ENCODE measurements at places on chromosomes 2 and 18.

DNA sequence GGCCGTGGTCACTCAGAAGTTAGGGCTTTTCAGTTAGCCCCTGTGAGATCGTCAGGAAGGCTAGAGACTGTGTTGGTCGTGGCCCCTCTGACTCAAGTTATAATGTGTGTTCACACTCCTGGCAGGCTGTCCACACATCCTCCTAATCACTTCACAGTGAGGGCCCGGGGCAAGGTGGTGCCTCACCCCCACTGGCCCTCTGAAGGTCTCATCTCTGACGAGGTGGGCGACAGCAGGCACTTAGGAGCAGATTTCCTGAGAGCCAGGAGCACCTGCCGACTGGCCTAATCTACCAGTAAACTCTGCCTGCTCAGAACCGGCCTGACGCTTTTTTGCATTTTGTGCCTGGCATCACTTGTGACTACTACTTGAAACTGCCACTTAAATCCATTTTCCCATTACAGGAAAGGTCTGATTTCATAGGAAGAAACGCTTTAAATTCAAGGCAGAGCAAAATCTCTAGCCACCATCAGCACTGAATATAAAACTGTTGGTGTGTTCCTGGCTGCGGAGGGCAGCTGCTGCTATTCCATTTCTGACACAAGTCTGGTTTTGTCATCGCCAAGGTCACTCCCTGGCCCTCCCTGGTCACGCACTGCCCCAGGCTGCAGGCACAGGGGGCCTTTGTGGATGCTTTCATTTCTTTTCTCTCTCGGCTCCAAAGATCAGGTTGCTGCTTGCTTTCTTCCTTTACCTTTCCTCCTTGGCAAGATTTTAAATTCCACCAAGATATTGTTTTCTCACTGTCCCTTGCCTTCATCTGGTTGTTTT, 48.0 kb downstream of the RAB12 start:
- no peak for DNase-seq

- DNase-seq, result no peak
Measured at GRCh38 chr2:207589143-207589542, 36.1 kb downstream of the METTL21A start.

GRCh38 chr18:48407358-48407757, 1.8 kb downstream of the ZBTB7C start:
- DNase-seq, result no peak

- DNase-seq, result no peak
Measured at GRCh38 chr18:33716061-33716683, 138.2 kb downstream of the ASXL3 start.

- no peak for DNase-seq
Measured at GRCh38 chr18:26119246-26119645, 14.4 kb upstream of the PSMA8 start.

GRCh38 chr2:12613137-12613835, 103.5 kb upstream of the TRIB2 start:
- no peak for DNase-seq

DNA sequence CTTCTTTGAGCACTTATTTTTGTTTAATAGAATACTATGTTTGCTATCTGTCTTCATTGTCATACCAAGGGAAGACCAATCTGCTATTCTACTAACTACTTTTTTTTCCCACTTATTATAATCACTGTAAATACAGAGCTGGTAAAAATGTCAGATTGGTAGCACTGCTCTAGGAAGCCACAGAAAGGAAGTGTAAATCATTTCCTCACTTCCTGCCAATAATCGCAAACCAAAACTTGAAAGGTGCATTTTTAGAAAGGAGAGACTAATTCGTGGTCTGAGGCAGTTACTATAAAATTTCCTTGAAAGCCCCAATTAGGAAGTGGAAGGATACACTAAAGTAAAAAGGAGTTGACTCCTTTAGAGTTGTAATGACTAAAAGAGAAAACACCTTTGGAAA, 13.9 kb upstream of the THSD7B start:
- no peak for DNase-seq

- DNase-seq, result no peak
Measured at GRCh38 chr2:127381762-127382161, 6.0 kb downstream of the MAP3K2 start.

DNA sequence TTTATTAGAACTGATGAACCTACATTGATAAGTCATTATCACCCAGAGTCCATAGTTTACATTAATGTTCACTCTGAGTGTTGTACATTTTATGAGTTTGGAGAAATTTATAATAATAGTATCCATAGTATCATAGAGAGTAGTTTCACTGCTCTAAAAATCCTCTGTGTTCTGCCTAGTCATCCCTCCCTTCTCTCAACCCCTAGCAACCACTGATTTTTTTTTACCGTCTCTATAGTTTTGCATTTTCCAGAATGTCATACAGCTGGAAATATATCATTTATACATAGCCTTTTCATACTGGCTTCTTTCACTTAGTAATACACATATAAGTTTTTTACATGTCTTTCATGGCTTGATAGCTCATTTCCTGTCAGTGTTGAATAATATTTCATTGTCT, 231.1 kb downstream of the RAD51AP2 start:
- DNase-seq, result no peak

- DNase-seq, result no peak
Measured at GRCh38 chr2:179764710-179765109, 96.7 kb downstream of the ZNF385B start.

GRCh38 chr2:120820953-120821279, 85.2 kb downstream of the GLI2 start:
- DNase-seq, result no peak

GRCh38 chr2:202023198-202023903, 10.3 kb upstream of the FZD7 start:
- DNase-seq, result no peak

GRCh38 chr2:80040226-80040625, 264.3 kb downstream of the LRRTM1 start:
- no peak for DNase-seq
